Glutamatergic neuron (in vitro differentiated cells): ENCODE measurements at places on chromosomes 2 and 18.
A peak's percentile ranks its signal among the peaks of the same experiment; 100 is the strongest.

GRCh38 chr2:149601141-149601796 is 13.7 kb upstream of the MMADHC start:
- DNase-seq = no peak

DNA sequence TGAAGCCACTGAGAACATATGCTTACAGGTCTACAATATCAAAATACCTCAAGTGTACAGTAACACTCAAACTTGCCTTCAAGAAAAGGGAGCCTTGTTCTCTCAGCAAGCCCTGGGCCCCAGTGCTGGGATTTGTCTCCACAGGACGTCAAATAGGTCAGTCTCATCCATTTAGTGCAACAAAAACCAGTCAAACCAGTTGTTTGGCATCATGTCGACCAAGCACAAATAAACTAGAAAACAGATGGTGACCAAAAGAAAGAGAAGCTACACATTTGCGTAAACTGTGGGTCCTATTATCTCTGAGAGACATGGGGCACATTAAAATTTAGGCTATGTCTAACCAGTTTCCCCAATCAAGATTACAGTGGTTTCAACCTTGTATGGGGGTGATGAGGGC is 182.6 kb upstream of the PKDCC start:
- DNase-seq = no peak

DNA sequence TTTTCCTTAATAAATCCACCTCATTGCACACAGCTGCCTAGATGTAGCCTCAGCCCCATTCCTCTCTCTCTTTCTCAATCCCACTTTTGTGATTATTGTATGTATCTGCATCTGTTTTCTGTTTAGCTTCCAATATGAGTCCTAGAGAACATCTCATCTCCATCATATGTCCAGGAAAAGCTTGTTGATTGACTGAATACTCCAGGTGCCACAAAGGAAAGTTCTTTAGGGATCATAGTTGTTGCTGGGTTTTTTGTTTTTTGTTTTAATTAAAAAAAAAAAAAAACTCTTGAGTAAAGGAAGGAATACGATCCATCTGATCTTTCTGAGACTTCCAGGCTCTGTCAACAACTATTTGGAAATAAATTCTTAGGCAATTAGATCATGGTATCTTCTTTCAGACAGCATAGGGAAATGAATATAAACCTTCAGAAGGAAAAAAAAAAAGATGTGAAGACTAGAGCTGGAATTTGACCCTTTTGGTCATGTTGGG is 42.5 kb downstream of the KIAA2012 start:
- DNase-seq = no peak

DNA sequence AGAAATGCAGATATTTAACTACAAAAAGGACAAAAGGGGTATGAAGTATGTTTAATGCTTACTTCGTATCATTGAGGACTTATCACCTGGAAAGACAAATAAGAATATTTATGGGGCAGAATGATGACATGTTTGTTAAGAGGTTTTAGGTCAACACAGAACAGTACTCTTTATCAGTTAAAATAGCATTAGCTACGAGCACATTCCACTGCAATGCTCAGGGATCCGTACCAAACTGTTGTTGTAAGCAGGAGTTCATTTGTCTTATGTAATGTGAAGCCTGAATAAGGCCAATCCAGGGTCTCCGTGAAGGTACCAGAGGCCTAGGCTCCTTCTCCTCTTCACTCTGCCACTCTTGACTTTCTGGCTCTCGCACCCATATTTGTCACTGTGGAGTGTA is 465.7 kb upstream of the NRP2 start:
- DNase-seq = no peak

- no peak for DNase-seq
Measured at GRCh38 chr2:181461056-181461997, 4.1 kb downstream of the ITGA4 start.

DNA sequence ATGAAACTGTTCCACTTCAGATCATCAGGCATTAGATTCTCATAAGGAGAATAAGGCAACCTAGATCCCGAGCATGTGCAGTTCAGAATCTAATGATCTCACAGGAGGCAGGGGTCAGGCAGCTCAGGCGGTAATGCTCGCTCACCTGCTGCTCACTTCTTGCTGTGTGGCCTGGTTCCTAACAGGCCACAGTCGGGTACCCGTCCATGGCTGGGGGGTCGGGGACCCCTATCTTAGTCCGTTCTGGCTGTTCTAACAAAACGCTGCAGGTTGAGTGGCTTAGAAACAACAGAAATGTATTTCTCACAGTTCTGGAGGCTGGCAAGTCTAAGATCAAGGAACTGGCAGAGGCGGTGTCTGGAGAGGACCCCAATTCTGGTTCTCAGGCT is 79.2 kb downstream of the ASB1 start:
- no peak for DNase-seq

DNA sequence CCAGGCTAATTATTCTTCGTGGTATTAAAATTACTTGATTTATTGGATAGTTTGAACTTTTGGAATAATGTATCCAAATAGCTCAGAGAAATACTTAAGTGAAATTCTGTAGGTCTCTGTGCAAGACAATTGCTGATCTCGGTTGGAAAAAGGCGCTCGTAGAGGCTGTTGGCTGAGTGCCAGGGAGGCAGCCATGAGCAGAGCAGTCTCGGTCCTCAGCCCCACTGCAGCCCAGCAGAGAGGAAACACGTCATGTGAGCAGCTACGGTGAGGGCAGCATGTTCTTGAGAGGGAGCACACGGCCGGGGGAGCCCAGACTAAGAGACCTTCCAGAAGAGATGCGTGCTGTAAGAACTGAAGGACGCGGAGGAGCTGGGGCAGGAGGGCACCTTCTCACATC is 42.5 kb downstream of the DCDC2C start:
- DNase-seq = no peak

- DNase-seq = no peak
Measured at GRCh38 chr2:70181363-70181956, 9.4 kb downstream of the C2orf42 start.

DNA sequence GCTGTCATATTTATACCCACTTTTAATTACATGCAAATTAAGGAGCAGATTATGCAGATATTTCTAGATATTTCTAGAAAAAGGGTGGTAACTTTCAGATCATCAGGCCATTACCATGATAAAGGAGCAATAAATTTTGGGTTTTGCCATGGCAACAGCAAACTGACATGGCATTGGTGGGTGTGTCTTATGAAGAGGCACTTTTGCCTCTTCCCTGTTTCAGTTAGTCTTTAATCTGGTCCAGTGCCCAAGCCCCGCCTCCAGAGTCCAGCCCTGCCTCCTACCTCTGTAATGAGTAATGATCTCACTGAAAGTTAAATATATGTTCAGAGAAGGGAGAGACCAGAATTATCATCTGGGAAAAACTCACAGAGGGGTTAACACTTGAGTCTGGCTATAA is 124.8 kb downstream of the SCG2 start:
- no peak for DNase-seq

DNA sequence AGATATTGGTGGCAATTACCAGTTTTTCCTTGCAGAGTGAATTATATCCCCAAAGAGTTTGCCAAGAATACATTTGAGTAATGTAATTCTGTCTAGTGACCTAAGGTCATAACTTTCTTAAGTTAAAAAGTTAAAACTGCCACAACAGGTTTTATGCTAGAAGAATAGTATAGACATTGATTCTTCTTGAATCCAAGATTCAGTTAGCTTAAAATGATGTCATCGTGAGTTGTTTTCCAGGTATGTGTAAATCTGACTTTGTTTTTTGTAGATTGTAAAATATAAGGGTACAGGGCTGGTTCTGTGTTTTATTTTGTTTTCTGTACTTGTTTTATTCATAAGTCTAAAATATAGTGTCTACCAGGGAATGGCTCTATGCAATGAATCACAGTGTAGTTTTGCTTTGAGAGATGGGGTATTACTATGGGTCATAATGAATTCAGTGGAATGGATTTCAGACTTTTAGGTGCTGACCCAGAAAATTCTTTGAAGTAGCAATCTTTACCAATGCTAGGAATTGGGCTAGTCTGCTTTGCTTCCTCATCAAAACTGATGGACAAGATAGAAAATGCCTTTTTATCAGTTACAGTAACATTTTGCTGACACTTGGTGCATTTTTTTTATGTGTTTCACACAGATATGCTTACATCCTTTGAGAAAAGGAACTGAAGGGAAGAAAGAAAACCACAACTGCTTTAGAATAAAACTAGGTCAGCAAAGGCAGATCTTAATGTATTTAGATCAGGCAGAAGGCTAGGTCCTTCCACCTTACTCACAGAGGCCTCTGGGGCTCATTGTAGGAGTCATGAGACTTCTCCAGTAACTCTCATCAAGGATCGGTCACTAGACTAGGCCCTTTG is 20.8 kb upstream of the MGAT5 start:
- no peak for DNase-seq

DNA sequence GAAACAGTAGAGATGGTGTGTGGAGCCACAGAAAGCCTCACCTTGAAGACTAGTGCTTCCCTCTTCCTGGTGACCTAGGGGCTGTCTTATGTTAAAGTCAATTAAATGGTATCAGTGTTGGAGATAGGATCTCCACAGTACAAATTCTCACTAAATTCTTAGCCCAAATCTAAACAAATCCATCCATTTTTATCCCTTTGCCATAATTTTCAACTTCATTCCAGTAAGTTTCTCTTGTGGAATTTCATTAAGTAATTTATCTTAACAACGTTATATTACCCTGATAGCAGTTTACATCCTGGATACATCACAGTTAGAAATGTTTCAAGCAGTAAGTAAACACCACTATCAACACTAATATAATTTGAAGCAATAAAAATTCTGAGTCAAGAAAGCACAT is 989.4 kb upstream of the NXPH2 start:
- DNase-seq = no peak

DNA sequence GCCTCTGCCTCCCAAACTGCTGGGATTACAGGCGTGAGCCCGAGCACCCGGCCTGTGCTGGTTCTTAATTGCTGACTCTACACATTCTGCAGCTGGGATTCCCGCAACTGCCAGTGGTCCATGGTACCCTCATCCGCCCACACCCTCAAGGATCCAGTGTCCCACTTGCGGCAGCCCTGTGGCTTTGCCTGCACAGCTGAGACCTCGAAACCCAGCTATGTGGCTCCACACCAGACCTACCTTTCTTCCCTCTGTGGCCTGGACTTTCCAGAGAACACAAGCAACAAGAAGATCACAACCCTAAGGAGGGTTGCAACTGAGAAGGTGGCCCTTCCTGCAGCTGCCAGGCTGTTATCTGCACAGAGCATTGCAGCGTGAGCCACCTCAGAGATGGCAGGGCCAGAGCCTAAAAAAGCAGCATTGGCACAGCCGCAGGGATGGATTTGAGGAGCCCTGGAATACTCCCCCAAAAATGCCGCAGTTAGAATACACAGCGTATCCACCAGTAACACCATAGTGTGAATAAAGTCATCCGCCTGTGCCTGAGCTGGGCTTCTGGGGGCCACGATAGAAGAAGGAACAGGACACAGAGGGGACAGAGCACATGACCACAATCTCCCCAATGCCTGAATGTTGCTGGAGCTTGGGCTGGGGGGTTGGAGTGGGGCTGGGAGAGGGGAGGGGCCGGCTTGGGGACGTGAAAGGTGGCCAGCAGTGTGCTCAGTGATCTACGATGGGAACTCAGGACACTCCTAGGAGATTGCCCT is 1.9 kb downstream of the GPR55 start:
- no peak for DNase-seq

GRCh38 chr2:3214806-3215404 is 162.7 kb downstream of the EIPR1 start:
- no peak for DNase-seq

DNA sequence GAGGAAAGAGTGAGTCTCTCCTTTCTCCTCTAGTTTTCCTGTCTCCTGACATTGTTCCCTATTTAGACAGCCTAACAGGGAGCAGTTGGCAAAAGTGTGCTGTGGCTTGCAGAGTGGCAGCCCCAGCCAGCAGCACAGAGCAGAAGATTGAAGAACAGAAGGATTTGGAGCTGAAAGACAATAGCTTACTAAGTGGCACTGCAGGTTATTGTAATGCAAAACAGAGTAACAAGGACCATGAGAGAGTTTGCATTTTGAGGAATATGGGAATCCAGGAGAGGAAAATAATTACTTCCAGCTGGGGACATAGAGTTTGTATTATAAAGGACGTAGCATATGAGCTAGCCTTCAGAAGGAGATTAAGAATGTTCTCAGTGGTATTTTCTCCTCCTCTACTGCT is 342.4 kb downstream of the AKAIN1 start:
- DNase-seq = no peak

GRCh38 chr18:54279477-54280219 is 10.3 kb downstream of the POLI start:
- DNase-seq = no peak

GRCh38 chr2:32220445-32220844 is 44.2 kb downstream of the NLRC4 start:
- no peak for DNase-seq

- no peak for DNase-seq
Measured at GRCh38 chr2:54341656-54342055, 85.6 kb upstream of the TSPYL6 start.

- no peak for DNase-seq
Measured at GRCh38 chr18:22703883-22704585, 229.1 kb upstream of the RBBP8 start.

GRCh38 chr18:23229472-23229871 is 94.2 kb downstream of the CABLES1 start:
- DNase-seq = no peak

- DNase-seq = no peak
Measured at GRCh38 chr2:236805800-236806531, 236.3 kb downstream of the ACKR3 start.

DNA sequence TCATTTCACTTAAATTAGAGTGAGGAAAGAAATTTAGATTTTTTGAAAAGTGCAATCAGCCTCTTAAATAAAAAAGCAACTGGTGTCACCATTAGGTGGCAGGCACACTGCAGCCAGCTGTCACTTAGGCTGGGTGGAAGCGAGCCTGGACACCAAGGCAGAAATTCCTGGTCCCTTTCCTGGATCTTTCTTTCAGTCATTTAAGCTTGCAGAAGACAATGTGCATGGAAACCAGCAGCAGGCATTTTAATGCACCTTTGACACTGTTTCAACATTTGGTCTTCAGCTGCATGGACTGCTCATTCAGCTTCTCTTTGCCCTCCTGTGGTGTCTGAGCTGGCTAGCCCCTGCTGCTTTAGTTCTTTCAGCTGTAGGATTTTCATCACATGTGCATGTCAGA is 61.0 kb downstream of the AQP4 start:
- peak; percentile 43 for DNase-seq

DNA sequence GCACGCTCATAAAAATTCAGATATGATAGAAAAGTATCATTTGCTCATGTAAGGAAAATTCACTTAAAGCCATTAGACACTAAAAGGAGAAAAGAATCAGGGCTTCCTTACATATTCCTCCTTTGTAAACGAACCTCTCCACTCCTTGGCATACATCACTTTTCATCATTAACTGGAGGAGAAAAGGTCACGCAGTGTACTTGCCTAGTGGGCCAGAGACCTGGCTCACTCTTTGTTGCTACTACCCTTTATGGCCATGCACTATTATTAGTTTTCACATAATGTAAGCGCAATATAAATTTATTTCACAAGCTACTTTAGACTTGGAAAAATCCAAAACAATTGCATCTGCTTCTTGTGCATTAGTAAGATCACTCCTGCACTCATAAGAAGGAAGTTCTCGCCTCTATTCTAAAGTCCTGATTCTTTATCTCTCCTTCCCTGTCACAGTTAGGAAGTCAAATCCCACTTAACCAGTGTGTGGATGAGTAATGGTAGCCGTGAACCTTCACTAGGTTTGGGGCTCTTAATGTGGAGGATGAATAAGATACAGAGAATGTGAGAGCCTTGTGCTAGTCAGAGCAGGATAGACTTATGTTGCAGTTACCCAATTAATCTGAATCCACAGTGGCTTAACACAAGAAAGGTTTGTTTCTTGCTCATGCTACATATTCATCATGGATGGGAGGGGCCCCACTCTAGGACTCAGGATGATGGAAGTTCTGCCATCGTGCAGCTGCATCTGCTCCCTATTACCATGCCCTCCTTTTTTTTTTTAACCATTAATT is 115.0 kb upstream of the GLS start:
- no peak for DNase-seq

- DNase-seq = no peak
Measured at GRCh38 chr2:12293874-12294273, 422.9 kb upstream of the TRIB2 start.
